IPS-NIHi11 (cell line): ENCODE measurements at places on chromosomes 2 and 18.

DNA sequence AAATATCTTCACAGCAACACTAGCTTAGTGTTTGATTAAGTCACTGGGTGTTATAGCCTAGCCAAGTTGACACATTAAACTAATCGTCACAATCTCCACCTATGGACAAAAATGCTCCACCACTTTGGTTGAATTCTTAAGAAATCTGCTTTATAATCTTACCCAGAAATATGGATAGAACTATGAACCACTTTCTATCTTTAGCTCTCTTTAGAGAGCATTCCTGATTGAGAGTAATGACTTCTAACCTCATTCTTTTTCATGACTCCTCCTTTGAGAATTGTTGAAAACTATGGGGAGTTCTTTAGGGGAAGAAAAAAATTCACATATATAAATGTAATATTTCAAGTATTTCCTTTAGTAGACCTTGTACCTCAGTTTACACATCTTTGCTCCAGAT, 1282.2 kb upstream of the ZEB2 start:
- no peak for DNase-seq

DNA sequence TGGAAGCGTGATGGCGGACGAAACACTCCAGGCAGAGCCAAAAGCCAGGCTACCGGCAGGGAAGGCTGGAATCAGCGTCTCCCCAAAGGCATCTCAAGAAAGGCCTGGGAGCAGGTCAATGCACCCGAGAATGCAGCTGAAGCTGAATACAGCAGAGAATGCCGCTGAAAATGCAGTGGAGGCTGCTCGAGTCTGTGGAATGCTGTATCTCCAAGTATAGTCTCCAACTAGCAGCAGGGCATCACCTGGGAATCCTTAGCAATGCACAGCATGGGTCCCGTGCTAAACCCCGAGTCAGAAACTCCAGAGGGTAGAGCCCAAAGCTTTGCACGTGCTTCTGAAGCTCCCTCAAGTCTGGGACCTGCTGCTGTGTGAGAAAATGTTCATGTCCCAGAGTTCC, 191.1 kb upstream of the ALKAL2 start:
- peak; percentile 30 for DNase-seq

- DNase-seq: no peak
Observed at GRCh38 chr2:127844973-127845372, 13.0 kb downstream of the POLR2D start.

DNA sequence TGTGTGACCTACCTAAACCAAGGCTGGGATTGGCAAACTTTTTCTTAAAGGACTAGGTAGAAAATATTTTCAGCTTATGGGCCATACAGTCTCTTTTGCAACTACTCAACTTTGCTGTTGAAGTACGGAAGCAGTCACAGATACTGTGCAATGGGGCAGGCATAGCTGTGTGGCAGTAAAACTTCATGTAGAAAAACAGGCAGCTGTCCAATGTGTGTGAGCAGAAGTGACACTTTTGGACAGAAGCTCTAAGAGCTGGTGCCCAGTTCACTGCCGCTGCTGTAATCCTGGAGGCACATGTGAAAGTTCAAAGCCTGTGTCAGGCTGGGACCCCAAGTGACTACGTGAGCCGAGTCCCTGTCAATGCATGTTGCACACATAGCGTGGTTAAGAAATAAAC, 46.7 kb downstream of the MAPK4 start:
- DNase-seq: no peak

- DNase-seq: no peak
Observed at GRCh38 chr2:60490848-60491247, 62.6 kb downstream of the BCL11A start.

DNA sequence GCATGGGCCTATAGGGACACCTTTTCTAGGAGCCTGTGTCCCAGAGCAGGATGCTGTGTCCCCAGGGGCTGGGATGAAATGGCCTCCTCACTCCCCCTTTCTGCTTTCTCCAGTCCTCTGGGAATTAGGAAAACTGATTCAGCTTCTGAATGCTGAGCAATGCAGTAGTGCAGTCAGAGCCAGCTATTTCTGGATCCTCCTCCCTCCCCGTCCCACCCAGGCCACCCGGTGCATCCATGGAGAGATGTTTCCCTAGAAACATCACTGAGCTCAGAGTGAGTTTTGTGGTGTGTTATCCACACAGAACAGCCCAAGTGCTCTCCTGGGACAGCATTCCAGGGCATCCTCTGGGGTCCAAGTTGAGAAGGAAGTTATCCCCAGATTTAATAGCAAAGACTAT, 125.5 kb downstream of the LOXHD1 start:
- DNase-seq: no peak

- no peak for DNase-seq
Observed at GRCh38 chr2:230640540-230641011, 72.1 kb upstream of the CAB39 start.

- no peak for DNase-seq
Observed at GRCh38 chr2:12720278-12720620, 3.5 kb downstream of the TRIB2 start.

- no peak for DNase-seq
Observed at GRCh38 chr18:47793609-47794008, 136.8 kb downstream of the SMAD2 start.

DNA sequence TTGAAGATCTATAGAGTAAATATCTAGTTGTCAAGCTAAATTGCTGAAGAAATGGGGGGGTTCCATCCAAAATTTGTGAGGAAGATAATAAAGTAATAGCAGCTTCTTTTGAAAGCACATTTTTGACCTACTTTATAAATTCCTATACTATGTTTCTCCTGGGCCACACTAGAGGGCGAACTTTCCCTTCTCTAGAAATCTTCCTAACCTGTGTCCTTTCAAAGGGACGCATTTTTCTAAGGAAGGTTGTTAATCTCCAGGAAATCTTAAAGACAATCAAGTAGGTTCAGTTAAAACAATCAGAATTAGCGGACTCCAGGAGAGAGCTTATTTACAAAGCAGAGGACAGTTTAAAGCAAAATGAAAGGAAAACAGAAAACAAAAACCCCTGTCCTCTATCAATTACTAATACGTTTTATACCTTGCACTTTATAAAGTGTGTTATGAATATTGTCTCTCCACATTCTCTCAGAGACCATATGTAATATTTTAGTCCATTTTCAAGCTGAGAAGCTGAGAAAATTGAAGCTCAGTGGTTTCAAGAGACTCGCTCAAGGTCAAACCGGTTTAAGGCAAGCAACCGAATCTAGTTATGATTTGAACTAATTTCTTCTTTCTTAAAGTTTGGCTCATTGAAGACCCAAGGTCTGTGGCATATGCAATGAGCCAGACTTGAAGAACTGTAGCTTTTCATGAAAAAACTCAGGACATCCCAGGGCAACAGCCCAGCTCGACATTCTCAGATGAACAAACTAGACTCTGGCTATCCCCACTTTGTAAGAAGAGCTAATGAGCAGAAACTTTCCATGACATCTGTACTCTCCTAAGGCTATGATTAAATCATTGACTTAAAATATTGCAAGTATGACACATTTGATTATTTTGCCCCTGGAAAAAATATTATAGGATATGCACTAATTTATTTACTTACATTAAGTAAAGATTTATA, 273.6 kb downstream of the PAX3 start:
- peak; percentile 39 for DNase-seq

DNA sequence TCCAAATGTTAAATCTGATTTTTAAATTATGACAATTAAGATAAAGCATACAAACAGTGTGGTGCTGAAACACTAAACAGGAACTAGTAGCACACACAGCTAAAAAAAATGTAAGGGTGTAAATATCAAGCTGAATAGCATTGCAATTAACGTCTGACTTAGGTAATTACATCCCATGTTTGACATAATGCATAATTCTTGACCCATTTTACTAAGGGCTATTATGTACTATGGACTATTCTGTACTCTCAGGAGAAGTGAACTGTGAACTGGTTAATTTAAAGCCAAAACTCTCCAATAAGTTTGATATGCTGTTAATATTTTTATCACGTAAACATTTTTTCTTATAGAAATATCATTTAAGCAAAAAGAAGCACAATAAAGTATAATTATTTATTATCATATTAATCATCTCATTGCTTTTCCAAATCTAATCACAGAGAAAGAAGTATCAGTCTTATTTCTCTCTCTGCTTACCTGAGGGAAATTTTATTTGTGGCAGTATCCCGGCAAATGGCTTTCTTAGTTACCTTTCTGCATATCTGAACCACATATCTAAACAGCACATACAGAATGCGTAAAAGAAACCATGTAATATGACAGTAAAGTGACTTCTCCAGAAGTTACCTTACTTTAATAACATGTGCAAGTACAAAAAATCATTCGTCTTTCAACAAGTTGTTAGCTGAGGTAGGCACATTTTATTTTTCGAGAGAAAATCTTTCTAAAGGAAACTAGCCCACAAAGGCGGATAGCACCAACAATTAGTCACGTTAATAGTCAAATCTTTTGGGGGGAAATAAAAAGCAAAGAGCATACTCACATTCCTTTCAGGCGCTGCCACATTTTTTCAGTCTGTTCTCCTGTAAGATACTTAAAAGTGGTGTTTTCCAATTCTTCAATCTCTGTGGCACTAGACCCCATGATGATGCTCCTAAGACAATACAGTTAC, 94.9 kb upstream of the PDE1A start:
- DNase-seq: no peak

DNA sequence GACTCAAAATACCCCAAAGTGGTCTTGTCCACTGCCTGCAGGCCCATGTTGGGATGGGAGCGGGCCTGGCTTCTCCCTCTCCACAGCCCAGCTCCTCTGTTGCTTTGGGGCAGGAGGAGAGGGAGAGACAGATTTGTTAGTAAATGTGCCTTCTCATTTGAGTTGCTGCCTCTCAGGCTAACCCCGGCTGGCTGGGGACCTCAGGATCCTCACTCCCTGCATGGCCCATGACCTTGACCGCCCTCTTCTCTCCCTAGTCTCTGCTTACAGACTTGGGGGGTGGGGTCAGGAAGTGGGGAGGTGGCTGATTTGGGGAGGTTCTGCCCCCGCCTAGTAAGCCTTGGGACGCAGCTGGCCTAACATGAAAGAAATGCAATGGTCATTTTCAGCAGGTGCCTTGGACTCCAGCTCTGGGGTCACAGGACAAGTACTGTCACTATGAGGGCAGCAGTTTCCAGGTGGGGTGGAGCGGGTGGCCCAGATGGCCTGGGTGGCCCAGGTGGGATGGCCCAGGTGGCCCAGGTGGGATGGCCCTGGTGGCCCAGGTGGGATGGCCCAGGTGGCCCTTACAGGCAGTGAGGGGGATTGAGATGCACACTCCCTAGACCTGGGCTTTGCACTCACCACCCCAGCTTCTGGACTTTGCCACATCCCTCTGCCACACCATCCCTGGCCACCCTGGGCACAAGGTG, 24.1 kb downstream of the HJURP start:
- no peak for DNase-seq

DNA sequence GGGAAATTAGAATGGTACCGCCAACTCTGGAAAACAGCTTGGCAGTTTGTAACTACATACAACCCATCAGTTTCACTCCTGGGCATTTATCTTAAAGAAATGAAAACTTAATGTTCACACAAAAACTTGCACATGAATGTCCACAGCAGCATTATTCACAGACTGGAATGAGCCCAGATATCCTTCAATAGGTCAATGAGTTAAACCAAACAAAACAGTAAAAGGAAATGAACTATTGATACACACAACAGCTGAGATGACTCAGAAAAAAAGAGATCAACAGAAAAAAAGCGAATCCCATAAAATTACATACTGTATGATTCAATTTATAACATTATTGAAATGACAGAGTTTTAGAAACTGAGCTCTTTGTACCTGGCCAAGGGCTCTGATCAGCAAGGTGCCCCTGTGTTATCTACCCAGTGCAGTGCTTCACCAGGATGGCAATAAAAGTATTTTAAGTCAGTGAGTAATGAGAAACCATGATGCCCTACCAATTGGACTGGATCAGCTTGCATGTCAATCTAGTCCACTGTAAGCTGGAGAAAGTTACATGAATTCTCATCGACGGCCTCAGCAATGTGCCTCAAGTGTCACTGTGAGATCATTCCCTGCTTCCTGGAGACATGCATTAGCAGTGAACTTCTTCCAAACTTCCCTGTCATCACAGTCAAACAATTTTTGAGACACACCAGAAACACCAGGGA, 21.9 kb downstream of the TMEM237 start:
- DNase-seq: no peak

- no peak for DNase-seq
Observed at GRCh38 chr2:43325107-43325811, 98.9 kb upstream of the ZFP36L2 start.

DNA sequence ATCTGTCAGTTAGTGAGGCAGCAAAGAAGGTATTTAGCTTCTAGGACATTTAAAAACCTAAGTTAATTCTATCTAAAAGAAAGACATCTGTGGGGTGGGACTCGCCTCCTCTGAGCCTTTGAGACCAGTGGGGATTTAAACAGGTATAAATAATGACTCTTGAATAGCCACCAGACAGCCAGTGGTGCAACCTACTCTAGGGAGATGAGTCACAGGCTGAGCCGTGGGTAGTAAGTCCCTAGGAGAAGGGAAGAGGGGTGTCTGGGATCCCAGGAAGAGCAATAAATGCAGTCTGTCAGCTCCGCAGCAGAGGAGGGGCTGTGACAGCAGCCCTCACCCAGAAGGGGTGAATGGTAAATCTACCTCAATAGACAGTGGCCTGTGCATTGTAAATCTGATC, 43.1 kb upstream of the GALNT3 start:
- peak; percentile 5 for DNase-seq

DNA sequence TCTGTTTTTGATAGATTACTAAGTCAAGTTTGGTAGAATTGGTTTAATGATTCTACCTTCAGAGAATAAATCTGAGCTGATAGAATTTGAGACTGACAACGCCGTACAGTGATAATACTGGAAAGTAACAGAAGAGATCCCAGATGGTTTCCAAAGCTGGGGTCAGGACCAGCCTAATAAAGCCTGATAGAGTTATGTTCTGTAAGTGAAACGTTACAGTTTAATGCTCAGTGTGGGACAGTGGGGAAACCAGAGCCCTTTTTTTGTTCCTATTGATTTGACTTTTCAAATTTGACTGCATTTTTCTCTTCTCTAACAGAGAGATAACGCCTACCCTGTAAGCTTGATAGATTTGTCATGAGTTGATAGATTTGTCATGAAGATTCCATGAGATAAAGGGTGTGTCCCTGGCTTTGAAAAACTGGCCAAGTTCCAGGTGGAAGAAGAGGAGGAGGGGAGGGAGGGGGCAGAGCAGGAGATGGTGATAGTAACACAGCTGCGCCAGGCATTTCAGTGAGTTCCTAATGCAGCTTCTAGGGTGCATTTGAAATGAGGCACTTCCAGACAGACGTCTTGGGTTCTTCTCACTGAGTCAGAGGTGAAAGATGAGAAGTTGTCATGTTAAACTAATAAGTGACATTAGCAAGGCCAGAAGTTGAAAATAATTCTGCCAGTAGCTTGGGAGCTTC, 65.1 kb downstream of the CERS6 start:
- no peak for DNase-seq

DNA sequence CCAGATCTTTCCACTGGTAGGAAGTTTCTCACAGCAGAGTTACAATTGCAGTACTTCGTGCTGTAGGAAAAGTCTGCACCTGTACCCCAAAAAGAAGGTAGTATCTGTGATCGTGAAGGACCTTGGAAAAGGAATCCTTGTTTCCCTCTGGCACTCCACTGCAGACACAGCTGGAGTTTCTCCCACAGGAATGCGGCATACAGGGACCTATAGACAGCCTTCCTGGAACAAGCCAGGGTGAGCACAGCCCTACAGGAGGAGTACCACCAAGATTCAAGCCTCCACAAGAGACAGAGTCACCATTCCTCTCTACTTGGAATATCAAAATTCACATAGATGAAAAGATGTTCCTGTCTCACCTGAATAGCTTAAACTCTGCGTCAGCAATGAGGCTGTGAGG, 372.4 kb downstream of the CMPK2 start:
- DNase-seq: no peak

- DNase-seq: peak; percentile 85
Observed at GRCh38 chr2:158034198-158034866, 67.3 kb upstream of the UPP2 start.
